ENCODE measurements at places on chromosomes 1 and 21.

- peak; percentile 7 for DNase-seq
Measured at GRCh38 chr1:88935522-88936222, 44.3 kb upstream of the GTF2B start.

- DNase-seq, result no peak
Measured at GRCh38 chr1:96536581-96536980, 185.0 kb upstream of the PTBP2 start.

- DNase-seq, result no peak
Measured at GRCh38 chr1:20307026-20307425, 16.4 kb downstream of the VWA5B1 start.

DNA sequence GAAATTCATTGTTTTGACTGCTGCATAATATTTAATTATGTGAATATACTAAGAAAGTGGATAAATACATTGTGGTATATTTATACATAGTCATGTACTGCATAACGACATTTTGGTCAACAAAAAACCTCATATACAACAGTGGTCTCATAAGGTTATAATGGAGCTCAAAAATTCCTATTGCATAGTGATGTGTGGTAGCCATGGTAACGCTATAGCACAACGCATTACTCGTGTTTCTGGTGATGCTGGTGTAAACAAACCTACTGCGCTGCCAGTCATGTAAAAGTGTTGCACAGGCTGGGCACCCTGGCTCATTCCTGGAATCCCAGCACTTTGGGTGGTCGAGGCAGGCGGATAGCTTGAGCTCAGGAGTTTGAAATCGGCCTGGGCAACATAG lies 52.6 kb upstream of the NHLH2 start:
- no peak for DNase-seq

DNA sequence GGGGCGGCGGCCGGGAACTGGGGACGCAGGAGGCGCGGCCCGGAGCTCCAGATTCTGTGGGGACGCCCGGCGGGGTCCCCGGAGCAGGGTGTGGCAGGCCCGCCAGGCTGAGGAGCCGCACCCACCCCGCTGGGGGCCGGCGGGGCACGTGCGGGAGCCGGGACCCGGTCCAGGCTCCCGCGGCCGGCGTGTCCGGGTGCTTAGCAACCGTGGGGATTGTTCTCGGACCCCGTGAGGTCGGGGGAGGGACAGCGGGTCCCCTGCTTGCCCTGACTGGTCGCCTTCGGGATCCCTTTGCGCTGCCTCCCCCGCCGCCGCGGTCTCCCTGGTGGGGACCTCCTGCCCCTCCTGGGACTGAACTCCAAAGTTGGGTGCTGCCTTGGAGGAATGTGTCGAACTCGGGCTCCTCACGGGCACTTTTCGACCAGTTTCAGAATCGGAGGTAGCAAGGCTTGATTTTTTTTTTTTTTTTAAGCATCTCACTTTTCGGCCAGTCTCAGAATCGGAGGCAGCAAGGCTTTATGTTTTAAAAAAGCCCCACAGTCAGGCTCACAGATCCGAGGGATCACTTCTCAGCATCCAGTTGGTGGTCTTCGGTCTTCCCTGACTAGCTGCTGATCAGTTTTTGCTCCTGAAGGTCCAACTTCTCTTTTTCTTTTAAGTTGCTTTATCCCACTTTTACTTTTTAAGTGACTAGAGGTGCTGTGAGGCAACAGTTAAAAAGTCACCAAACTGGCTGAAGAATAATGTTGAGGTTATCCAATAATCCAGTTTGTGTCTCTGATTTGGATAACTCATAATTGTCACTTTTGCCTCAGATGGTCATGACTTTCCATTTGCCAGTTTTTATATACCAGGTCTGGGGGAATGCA lies 648 bp downstream of the FAM76A start:
- no peak for DNase-seq

GRCh38 chr1:54297596-54298283 lies 97.8 kb downstream of the MRPL37 start:
- DNase-seq, result no peak

- DNase-seq, result no peak
Measured at GRCh38 chr1:10146391-10146790, 64.0 kb upstream of the KIF1B start.

DNA sequence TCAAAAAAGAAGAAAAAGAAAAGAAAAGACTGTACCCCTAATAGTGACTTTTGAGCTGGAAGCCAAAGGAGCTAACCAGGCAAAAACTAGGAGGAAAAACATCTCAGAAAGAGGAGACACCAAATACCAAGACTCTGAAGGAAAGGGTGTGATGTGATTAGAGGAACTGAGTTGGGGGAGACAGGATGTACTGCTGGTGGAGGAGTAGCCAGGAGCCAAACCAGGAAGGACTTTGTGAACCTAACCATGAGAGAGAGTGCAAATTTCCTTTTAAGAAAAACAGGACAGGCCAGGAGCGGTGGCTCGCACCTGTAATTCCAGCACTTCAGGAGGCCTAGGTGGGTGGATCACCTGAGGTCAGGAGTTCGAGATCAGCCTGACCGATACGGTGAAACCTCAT lies 4.1 kb upstream of the RBP7 start:
- DNase-seq, result no peak

DNA sequence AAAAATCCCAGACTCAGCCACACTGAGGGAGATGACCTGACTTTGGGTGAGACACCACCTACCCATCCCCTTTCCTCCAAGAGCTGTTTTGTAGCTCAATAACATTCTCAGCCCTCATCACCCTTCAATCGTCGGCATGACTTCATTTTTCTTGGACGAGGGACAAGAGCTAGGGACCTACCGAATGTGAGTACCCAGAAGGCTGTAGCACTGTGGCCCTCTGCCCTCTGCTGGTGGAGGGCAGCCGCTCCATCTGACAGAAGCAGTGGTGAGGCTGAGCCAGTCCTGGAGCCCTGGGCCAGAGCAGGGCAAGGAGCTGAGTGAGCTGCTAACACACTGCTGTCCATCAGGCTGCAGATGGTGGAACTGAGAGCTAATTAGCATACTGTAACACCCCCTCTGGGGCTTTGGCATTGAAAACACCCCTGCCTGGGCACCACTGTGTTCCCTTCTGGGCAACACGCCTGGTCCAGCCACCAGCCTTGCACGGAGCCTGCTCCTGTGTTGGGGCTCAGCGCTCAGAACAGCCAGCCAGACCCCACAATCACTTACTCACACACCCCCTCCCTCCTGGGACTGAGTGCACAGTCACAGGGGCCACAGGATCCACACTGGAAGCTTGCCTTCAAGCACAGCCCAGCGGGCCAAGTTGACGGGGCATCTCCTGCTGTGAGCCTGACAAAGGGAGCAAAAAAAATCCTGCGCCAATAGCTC lies 18.3 kb upstream of the ALPL start:
- no peak for DNase-seq

DNA sequence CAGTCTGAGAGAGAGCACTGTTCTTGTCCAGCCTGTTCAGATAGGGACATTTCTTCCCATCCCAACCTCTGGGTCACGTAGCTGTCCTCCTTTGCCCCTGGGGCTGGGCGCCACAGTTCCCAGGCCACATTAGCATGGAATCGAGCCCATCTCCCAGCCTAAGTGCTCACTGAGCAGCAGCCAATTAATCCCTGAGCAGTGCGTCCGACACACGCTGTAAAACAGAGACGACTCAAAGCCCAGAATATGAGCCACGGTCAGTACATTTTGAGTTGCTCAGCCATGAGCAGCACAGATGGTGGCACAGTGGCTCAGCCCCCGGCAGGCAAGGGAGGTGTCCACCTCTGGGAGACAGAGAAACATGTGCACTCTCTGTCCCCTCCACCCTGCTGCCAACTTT lies 267.4 kb downstream of the NPHP4 start:
- no peak for DNase-seq

DNA sequence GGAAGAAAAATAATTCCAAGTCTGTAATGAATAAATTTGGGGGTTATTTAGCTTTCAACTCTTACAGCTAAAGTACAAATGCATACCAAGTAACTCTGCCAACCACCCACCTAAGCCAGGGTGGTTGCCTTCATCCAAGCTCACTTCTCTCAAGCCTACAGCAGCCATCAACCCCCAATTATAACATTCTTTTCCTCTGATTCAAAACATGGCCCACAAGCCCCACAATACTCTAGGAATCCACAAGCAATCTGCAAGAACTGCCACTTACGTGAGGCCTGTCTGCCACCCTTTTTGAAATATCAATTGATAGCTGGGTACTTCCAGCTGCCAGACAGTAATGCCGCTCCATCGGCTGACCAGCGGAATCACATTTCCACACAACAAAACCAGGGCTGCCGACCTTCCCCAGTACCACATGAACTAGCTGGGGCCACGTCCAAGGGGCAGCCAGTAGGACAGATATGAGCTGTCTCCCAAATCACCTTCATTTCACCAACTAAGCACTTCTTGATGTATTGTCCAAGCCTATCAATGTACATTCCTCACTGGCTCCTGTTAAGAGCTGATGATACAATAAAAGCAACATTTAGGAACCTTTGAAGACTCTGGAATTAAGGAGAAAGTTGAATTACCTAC lies 3.2 kb downstream of the LBR start:
- DNase-seq, result no peak

DNA sequence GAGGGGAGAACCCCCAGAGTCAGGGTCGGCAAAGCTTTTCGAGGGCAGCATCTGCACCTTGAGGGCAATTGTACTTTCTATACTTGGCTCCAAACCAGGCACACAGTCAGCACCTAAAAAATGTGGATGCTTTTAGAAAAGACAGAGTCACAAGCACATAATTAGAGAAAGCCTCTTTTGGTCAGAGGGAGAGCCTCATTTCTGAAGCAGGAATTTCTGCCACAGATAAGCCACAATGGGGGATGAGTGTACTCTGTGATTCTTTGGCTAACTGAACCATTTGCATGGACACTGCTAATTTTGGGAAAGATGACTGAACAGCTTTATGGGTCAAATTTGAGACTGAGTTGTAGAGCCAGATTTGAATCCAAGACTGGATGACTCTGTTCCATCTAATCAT lies 635.7 kb downstream of the KIF26B start:
- no peak for DNase-seq

- no peak for DNase-seq
Measured at GRCh38 chr1:33296082-33296458, 24.8 kb downstream of the A3GALT2 start.

GRCh38 chr1:237857455-237857854 lies 33.3 kb downstream of the ZP4 start:
- no peak for DNase-seq

- no peak for DNase-seq
Measured at GRCh38 chr21:38951095-38951730, 145.5 kb downstream of the ETS2 start.

DNA sequence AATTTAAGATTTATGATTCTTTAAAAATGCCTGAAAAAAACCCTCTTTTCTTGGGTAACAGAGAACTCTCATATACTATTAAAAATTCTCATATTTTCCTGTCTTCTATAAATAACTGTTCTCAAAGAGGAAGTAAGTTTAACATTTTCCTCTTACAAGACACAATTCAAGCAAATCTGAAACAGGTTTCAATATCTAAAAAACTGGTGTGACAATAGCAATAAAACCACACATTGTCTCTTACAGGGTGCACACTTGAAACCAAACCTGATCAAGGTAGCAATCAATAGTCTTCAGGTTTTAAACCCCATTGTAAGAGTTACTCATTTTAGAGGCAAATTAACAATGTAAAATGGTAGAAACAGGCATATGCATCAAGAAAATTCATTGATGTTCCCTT lies 28.0 kb downstream of the FUBP1 start:
- DNase-seq, result no peak

- DNase-seq, result no peak
Measured at GRCh38 chr1:212769459-212770167, 22.0 kb downstream of the NSL1 start.

DNA sequence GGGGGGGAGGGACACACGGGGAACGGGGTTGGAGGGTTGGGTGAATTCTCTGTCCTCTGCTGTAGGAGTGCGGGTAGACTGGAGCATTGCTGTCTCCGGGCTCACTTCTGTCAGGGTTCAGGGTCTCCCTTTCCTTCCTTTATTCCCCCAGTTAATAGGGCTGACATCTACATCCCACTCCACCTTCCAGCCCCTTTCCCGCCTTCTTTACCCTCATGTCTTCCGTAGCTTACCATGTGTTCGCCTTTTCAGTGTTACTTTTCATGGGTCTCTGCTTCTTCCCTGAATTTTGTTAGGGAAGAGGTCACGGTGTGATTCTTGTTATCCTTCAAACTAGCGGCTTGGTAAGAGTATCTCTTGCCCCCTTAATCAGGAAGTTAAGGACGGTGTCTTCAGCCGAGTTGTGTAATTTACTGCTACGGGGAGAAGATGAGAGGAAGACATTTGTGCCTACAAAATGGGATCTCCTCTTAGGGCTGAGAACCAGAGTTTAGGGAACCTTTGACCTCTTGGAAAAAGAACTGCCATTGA lies 917 bp downstream of the RAP1A start:
- DNase-seq, result no peak

DNA sequence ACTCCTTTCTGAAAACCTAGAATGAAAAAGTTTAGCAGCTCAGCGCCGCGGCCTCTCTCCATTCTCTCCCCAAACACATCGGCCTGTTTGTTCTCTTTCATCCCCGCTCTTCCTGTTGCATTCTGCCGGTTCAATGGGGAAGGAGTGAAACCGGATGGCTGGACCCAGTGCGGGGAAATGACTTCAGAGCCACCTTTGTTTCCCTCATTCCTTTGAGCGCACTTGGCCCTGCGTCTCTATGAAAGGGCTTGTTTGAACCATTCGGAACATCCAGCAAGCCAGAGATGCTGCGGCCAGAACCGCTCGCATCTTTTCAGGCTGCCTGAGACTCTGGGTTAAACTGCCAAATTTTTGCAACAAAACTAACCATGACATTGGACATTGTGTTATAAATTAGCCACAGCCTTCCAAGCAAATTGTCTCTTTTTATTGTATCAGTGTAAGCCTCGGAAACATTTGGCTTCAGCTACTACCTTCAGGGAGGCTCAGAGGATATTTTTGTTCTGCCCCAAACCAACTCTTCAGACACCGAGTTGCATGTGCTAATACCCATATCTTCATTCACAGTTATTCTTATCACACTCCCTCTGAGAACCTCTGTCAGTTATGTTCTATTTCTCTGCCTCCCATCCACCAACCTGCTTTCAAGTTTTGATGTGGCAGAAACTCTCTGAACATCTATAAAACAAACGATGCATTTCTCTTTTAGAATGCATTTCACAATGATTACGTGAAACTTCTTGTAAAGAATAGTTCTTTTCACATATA lies 5.1 kb upstream of the OLIG1 start:
- no peak for DNase-seq

GRCh38 chr21:38220270-38220737 lies 36.5 kb upstream of the KCNJ15 start:
- DNase-seq, result no peak

DNA sequence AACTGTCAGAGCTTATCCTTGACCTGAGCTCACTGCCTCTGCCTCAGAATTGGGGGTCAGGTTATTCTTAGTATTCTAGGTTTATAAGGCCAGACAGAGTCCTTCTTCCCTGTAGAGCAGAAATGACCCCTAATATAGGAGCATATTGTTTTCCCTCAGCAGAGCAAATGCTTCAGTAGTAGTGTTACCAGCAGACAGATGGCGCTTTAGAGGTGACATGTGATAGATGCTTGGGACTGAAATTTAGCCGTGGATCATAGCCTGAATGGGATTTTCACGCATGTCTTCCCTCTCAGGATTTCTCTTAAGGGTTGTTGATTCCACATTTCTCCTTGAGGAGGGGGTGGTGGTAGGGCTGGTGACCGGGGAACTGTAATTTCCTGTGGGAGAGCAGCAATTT lies 24.5 kb downstream of the ADARB1 start:
- no peak for DNase-seq

GRCh38 chr1:213572912-213573647 lies 414.7 kb upstream of the PROX1 start:
- no peak for DNase-seq

GRCh38 chr1:230674581-230674980 lies 32.3 kb downstream of the COG2 start:
- no peak for DNase-seq

GRCh38 chr1:12654657-12655056 lies 10.8 kb downstream of the AADACL4 start:
- DNase-seq, result no peak

Measured in LNCaP clone FGC (cell line).